ENCODE measurements at places on chromosomes 11 and 22.

- DNase-seq = no peak
Measured at GRCh38 chr11:2558861-2559526, 114.2 kb downstream of the KCNQ1 start.

DNA sequence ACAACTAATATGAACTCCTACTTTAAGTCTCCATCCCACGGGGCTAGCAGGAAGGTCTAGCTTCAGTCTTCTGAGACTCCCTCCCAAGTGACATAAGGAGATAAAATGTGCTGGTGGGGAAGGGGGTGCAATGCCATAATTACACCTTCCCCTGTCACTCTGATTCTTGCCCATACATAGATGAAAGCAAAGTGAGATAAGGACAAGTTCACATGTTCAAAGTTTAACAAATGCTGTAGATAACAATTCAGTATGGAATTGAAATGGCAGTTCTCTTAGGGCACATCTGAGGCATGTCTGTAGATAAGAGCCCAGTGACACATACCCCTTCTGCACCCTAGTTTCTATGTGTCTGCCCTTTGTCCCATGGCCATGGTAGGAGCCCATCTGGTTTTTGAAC, 38.2 kb upstream of the PANX1 start:
- peak; percentile 76 for DNase-seq

DNA sequence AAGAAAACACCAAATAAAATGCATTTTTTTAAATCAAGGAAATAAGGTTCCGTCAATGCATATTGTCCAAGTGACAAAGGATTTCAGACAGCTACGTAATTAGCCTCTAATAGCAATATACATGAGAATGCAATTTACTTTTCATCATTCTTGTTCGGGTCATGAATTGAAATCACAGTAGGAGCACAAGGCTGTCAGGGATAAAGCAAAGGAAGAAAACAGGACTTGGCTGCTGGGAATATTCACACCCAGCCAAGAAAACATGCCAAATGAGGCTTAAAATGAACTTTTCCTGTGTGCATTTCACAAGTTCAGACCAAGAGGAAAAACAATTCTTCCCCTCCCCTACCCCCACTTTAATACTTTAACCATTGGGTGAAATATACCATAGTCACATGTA, 188.6 kb downstream of the CWF19L2 start:
- no peak for DNase-seq

GRCh38 chr11:112200252-112200651, 24.9 kb downstream of the BCO2 start:
- no peak for DNase-seq

DNA sequence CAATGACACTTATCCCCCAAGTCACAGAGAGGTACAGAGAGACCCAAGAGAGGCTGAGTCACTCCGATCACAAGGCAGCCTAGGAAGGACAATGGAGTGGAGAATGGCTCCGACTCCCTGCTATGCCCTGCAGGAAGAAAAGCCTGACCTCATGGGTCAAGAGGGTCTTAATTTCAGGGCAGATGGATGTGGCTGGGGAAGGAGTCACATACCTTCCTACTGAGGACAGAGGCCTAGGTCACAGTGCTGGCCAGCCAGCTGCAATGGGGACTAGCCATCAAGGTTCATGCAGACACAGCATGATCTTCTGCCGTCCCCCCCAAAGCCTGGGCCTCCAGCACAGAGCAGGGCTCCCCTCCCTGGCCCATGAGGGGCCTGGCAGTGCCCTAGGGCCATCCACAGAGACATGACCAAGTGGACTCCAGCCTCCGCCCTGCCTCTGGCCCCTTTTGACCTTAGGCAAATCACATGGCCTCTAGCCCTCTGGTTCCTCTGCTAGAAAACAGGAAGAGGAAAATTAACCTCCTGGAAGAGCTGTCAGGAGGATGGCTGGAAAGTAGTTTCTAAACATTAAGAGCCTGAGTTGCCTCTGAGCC, 1.8 kb downstream of the ARRB1 start:
- DNase-seq = no peak

DNA sequence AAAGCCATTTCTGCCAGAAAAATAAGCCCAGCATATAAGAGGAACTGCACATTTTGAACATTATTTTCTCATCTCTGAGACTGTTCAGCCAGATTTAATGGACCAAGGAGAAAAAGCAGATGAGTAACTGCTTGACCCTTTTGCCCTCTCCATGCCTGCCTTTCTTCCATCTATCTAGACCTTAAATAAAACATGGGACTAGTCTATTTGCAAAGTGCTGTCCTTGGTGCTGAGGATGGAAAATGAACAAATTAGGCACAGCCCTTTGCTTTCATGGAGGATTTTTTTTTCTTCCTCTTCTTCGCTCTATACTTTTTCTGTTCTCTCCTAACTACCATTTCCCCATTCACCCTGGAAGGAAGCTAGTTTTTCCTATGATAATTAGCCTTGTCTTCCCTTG, 361.3 kb downstream of the GRM5 start:
- DNase-seq = no peak

DNA sequence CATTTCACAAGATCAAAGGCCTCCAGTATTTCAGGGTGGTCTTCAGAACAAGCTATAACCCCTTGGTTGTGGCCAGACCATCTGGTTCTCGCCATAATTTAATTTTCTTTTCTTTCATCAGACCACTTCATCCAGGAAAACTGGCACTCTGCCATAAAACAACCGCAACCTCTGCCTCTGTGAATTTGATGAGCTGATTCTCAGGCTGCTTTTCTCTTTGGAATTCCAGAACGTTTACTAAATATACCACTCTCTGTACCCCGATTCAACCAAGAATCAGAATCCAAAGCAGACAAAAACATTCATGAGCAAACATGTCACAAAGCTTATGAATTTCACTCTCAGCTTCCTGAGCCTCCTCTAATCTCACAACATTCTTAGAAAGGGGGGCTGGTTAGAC, 331.8 kb upstream of the SYN3 start:
- no peak for DNase-seq

DNA sequence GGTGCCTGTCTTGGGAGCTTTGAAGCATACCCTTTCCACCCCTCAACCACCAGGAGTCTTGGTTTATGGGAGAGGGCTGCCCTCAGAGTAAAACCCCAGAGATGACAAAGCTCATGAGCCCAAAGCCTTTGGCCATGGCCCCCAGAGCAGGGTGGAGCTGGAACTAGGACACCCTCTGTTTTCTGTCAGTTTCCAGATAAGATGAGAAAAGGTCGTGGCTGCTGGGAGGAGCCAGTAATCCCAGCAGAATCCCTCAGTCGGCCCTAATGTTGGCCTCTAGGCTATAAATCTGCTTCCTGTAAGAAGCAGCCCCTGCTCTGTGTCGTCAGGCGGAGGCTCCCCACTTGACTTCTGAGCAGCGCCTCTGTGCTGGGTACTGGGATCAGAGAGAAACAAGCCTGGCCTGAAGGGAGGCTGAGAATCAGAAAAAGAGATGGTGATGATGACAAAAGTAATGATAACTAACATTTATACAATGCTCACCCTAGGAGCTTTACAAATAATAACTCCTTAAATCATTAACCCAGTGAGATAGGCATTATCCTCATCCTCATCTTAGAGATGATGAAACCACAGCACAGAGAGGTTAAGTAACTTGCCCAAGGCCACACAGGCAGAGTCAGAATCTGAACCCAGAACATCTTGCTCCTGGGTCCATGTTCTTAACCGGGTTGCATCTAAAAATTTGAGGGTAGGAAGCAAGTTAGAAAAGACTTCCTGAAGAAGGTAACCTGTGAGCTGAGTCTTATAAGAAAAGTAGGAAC, 471.4 kb downstream of the SOX6 start:
- peak; percentile 22 for DNase-seq

DNA sequence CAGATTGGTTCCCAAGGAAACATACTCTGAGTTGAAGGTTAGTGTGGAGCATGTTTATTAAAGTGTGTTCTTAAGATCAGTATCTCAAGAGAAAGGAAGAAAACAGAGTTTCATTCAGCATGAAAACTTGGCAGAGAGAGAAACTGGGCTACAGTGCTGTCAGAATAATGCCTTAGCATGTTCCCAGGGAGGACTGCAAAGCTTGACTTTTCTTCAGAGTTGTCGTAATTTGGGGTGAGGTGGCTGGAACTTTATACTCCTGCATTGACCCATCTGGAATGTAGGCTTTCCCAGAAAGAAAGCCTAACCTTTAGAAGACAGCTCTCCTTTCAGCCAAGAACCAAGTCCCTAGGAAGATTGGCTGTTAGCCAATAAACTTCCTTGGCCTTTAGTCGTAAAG, 190.8 kb upstream of the CNTN5 start:
- DNase-seq = no peak

DNA sequence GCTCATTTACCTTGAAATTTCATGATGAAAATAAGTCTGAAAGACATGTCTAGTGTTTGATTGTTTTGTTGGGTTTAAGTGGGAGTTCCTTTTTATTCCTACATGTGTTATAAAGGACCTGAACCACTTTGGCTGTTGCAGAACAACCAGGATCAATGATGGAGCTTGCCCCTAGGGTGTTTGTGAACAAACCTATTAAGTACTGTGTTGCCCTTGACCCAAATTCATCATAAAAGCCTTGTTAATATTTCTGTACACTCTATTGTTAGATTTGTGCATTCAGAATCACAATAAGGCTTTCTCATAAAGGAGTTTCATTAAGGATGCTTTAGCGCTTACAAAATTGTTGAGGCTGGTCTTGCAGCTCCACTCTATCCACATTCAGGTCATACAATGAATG, 452.6 kb downstream of the NELL1 start:
- no peak for DNase-seq

- DNase-seq = no peak
Measured at GRCh38 chr11:21306739-21307358, 637.5 kb downstream of the NELL1 start.

- DNase-seq = no peak
Measured at GRCh38 chr11:129694966-129695365, 120.7 kb upstream of the TMEM45B start.

DNA sequence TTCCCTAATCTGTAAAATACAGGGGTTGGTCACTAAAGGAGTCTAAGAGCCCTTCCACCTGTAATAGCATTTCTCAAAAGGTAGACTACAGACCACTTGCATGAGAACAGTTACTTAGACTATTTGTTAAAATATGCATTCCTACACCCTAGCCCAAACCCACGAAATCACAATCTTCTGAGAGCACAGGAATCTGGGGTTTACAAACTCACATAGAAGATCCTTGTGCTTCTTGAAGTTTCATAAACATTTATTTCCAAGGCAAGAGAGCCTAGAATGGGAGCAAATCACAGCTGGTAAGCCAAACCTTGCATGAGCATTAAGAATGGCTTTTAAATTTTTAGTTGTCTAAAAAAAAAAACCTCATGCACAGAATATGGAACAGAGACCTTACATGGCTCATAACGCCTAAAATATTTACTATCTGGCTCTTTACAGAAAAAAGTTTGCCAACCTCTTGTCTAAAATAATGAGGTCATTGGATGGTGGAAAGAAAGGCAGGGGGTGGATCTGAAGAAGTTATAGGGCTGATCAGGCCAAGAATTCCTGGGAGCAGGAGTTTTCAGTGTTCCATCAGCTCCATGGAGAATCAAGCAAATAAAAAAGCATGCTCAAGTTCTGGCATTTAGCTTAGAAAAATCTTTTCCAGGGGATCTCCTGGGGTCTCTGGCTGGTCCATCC, 133.4 kb downstream of the CCDC34 start:
- DNase-seq = no peak

- no peak for DNase-seq
Measured at GRCh38 chr11:23995891-23996290, 501.0 kb upstream of the LUZP2 start.

DNA sequence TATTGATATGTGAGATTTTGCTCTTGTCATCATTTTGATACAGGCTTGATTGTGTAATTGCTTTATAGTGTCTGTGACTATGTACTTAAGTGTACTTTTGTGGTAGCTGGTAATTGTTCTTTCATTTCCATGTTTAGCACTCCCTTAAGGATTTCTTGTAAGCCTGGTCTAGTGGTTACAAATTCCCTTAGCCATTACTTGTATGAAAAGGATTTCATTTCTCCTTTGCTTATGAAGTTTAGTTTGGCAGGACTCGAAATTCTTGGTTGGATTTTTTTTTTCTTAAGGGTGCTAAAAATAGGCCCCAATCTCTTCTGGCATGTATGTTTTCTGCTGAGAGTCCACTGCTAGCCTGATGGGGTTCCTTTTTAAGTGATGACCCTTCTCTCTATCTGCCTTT, 346.8 kb downstream of the JRKL start:
- no peak for DNase-seq

DNA sequence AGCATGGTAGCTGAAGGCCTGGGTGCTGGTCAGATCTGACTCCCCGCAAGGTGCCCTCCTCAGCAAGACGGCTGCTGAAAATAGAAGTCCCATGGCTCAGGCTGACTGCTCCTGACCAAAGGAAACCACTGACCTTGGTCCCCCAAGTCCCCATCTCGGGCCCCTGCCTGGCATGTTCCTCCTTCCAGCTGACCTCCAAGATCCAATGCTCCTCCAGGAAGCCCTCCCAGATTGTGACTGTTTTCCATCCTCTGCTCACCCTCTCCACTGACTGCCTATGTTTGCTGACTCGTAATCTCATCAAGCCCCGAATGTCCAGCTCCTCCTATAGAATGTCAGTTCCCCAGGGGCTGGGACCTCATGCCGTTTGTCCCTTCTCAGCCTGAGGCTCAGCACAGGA, 30.5 kb downstream of the ALX4 start:
- no peak for DNase-seq

- no peak for DNase-seq
Measured at GRCh38 chr11:133232665-133233064, 299.6 kb downstream of the OPCML start.

GRCh38 chr11:87320123-87320522, 282.4 kb downstream of the TMEM135 start:
- DNase-seq = no peak

DNA sequence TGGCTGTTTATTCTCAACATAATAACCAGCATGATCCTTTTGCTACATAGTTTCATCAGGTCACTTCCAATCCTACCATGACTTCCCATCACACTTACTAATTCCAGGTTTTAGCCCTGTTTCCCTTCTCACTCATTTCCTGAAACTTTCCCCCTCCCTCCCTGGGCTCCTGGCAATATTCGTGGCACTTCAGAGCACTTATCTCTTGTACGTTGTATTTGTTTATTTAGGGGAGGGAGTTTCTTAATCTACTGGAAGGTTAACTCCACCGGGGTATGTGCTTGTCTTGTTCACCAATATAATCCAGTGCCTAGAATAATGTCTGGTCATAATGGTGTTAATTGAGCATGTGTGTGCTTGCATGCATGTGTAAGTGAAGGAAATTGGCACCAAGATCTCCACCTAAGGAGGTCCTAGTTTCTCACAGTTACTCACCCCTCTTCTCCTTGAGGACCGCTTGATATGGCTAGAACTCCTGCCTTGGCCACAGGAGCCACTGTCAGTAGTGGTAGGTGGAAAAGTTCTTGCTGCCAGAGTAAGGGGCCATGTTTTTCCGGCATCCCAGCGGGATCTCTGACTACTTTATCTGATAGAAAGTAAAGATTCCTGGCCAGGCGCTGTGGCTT, 11.7 kb downstream of the EIF3L start:
- no peak for DNase-seq

DNA sequence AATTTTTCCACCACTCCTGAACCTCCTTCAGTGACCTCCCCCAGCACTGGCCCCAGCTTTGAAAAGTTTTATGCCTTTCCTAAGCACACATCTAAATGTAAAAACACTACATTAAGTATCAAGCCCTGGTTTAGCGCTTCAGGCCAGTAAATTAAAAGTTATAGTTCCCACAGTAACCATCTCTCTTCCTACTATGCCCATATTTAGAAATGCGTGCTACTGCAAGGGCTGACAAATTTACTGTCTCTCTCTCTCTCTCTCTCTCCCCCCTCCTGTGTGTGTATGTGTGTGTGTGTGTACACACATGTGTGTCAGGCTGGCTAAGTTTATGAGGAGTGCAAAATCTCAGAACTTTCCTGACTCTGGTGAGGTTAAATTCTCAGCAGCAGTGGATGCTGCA, 231.4 kb downstream of the LARGE1 start:
- no peak for DNase-seq

Measured in Caco-2 (cell line).